AG09319 (cell line): ENCODE measurements at places on chromosomes 16 and 17.

- no peak for DNase-seq
Measured at GRCh38 chr17:2075336-2076086, 20.6 kb downstream of the HIC1 start.

DNA sequence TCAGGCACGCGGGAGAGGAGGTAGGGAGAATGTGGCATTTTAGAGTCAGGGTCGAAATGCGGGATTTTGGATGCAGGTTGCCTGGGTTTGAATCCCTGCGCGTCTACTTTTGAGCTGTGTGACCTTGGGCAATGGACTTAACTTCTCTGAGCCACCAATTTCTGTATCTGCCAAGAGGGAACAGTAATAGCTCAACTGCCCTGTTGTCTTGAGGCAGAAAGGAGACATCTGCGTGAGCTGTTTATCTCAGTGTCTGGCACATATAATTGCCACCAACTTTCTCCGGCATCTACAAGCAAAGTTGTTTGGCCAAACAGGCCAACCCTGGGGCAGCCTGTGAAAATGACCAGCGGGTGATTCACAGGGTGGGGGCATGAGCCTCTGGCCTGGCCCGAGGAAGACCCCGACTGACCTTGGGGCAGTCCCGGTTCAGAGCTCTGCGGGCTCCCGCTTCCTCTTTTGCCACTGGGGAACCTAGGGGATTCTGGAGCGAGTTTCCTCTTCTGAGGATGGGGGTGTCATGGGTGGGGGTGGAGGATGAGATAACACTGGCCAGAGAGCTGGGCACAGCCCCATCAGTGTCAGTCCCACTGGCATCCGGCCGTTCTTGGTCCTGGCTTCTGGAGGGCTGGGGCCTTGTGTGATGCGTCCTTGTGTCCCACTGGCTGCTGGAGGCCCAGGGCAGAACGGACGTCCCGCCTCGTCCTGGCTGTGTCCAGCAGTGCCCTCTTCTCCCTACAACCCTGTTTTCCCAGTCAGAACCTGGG, 1.3 kb downstream of the SNN start:
- no peak for DNase-seq

DNA sequence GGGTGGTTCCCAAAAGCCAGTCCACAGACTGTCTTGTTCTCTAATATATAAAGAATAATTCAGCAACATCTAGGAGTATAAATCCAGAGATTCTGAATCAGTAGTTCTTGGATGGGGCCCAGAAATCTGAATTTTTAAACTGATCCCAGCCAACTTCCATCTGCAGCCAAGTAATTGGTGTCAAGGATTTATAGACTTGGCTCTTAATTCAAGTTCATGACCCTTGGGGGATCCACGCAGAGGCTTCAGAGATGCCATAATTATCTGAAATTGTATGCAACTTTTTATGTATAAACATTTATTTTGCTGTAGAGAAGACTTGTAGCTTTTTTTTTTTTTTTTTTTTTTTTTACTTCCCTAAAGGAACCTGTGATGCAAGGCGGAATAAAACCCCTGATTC, 60.6 kb downstream of the HLF start:
- no peak for DNase-seq

- DNase-seq, result no peak
Measured at GRCh38 chr16:69367980-69368379, 16.4 kb upstream of the TMED6 start.

DNA sequence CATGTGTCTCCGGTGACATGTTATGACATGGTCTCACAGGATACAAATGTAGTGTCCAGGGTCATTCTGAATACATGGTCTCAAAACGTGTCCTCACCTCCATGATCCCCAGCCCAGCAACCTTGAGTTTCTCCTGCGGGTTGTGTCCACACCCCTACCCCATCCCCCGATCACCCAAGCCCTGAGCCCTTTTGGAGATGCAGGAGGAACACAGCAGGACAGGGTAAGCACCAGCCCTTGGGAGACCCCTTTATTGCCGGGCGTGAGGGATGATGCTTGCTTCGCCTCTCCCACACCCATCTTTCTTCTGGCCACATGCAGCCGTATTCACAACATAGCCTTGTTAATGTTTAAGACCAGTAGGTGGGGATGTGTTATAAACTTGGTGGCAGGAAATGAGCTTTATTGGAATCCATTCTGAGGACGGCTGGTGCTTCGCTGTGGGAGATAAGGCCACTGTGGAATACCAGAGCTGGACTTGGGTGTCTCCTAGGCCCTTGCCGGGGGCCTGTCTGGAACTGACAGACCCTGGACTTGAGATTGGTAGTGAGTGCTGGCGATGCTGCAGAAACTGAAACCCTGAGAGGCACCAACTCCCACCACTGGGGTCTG, 5.5 kb downstream of the TMEM132E start:
- no peak for DNase-seq

DNA sequence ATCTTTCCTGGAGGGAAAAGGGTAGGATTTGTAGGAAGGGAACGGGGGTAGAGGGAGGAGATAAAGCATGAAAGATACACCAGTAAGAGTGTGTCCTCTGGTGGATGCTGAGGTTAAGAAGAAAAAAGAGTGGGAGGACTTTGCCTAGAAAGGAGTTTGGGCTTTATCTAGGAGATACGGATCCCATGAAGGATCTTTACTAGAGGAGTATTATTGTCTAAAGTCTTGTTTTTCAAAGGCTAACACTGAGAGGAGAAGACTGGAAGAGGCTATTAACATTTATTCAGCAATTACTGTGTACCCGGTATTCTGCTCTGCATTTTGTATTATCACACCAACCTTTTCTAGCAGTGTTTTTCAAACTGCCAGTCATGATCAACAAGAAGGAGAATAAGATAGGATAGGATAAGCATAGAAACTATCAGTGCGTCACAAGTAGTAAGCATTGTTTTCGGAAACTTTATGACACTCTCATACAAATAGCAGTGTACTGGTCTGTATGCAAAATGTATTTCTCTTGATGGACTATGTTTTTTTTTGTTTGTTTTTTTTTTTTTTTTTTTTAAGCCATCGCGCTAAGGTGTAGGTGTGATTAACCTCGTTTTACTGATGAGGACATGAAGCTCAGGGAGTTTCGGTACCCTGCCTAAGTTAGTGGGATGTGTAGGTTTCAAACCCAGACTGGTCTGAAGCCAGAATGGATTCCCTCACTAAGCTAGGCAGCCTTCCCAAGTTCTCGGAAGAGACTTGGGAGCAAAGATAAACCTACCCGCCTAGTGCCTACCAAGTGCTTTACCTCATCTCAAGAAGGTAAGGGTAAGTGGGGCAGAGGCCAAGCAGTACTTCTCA, 1.3 kb upstream of the SP2 start:
- no peak for DNase-seq

DNA sequence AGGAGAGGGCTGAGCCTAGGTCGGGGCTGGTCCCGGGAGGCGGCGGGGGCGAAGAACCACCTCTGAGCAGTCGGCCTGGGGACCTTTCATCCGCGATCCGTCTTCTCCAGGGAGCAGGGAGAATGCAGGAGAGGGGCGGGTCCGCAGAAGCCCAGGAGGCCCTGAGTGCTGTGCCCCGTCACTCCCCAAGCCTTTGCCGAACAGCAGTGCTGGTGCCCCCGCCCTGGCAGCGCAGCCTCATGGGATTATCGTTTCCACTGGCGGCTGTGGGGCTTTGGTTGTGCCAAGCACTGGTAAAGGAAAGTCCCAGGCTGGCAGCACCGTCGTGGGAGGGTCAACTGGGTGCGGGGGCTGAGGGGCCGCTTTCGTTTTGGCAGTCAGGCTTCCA, 631 bp downstream of the TBL3 start:
- no peak for DNase-seq

GRCh38 chr16:17350207-17350606, 120.6 kb downstream of the XYLT1 start:
- no peak for DNase-seq

DNA sequence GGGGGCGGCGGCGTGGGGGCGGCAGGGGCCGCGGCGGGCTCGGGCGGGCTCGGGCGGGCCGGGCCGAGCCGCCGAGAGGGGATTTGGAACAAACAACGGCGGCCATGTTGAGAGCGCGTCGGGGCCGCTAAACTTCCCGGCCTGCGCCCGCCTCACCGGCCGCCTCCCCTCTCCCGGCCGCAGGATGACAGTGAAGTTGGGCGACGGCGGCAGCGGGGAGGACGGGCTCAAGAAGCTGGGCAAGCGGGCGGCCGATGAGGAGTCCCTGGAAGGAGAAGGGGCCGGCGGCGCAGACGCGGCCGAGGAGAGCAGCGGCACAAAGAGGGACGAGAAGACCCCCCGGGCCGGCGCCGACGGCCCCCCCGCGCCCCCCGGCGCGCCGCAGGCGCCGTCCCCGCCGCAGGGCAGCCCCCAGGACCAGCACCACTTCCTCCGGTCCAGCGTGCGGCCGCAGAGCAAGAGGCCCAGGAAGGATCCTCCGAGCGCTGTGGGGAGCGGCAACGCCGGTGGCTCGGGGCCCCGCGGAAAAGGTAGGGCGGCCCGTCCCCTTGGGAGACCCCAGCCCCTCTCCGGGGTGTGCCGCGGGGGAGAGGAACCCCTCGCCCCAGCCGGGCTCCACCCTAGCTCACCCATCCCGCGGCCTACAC, 2.4 kb downstream of the CRAMP1 start:
- DNase-seq, result peak; percentile 4

DNA sequence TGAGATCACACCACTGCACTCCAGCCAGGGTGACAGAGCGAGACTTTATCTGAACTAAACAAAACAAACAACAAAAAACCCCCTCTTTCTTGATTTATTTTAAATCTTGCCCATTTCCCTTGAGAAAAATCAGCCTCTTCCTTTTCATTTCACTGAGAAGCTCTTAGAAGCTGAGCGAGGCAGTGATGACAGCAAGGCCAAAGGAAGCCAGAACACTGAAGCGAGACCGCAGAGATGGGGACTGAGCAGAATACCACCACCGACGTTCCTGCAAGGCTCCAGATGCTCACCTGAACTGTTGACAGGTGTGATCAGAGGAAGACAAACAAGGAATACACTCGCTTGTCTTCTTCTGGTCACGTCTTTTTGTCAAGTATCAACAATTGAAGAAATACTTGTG, 30.5 kb upstream of the IRF8 start:
- no peak for DNase-seq

- no peak for DNase-seq
Measured at GRCh38 chr17:28901866-28902818, 737 bp downstream of the DHRS13 start.

GRCh38 chr17:79811868-79812352, 15.0 kb upstream of the CBX8 start:
- no peak for DNase-seq

DNA sequence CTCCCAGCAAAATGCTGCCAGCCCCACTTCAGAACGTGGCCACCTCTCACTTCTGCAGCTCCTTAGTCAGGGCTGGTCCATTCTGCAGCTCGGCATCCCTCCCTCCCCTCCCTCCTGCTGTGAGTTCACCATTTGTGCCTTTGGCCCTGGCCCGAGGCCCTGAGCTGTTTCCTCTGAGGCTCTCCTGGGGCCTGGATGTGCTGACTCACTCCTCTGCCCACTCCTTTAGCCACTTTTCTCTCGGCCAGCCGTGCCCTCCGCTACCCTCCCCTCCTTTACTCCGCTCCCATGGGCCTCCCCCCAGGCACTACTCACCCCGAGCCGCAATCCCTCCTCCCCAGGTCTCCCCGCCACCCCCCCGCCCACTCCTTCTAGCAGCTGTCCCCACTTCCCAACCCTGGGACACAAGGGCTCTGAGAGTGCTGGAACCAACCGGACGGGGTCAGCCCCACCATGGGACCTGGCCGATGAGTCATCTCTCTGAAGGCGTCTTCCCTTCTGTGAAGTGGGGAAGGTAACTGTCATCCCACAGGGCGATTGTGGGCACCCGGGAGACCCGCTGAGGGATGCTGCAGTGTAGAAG, 11.5 kb downstream of the KCNG4 start:
- DNase-seq, result peak; percentile 58

DNA sequence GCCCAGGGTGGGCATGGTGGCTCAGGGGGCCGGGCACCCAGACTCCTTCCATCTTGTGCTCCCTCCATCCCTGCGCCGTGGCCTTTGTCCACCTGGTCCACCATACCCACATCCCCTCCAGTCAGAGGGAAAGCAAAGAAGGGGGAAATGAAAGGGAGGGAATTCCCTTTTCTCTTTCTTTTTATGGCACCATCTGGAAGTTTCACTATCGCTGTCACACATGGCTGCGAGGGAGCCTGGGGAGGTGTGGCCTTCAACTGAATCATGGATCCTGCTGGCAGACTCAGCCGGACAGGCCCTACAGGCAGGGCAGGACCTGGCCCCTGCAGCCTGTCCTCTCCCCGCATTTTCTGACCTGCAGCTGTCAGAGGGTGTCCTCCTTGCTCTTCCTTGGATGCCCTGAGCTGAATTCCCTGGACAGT, 6.2 kb downstream of the SLC12A3 start:
- no peak for DNase-seq

GRCh38 chr17:48504953-48505352, 25.9 kb downstream of the HOXB1 start:
- no peak for DNase-seq

DNA sequence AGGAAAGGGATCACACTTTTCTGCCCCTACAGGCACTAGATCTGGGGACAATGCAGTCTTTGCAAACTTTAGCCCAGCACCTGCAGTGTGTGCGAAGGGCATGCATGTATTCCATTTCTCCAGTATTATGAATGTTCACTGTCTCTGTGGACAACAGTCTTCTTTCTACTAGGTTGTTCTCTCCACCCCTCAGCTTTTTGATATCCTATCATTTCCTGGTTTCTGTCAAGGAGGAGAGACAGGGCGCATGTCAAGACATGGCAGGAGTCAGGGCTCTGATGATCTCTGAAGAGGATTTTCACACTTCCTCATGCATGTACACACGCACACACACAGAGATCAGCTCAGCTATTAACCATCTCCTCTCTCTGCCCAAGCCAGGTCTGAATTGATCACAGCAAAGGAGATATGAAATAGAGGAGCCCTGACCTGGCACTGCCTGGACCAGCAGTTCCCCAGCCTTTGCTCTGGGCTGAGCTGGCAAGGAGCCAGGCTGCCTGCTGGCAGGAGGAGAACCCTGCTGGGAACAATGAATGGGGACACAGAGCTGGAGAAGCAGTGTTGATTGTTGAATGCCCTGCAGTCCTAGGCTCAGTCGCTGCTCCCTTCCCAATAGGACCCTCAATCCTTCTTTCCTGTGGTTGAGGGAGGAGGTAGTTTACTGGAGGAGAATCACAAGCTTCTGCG, 2.6 kb downstream of the GPR179 start:
- no peak for DNase-seq

GRCh38 chr16:82753821-82754220, 127.1 kb downstream of the CDH13 start:
- DNase-seq, result no peak

DNA sequence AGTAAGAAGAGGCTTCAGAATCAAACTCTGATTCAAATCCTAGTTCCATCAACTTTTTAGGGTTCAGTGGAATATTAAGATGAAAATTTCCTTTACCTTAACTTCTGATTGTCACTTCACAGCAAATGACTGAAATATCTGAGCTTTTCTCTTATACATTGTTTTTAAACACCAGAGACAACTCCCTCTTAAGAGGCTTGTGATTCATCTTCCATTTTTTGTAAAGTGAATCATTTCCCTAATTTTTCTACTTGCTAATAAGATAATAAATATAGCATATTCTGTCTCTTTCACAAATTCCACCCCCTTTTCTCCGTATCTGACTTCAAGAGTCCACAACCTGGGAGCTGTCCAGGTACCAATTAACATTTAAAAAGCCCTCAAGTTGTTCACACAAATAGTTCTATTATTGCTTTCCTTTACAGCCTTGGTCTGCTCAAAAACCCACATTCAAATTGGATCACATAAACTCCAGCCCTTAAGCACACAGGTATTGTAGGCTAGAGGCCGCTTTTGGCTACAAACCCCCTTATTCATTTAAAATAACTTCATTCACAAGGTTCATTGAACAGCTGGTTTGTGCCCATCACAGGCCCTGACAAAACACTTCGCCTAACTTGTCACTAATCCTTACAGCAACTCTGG, 14.1 kb upstream of the UTP6 start:
- DNase-seq, result no peak

- no peak for DNase-seq
Measured at GRCh38 chr16:14559809-14560241, 70.2 kb downstream of the PARN start.
